ENCODE measurements at places on chromosomes 2 and 18.
A peak's percentile ranks its signal among the peaks of the same experiment; 100 is the strongest.

GRCh38 chr18:13440277-13441248 lies 222.0 kb downstream of the LDLRAD4 start:
- no peak for DNase-seq

DNA sequence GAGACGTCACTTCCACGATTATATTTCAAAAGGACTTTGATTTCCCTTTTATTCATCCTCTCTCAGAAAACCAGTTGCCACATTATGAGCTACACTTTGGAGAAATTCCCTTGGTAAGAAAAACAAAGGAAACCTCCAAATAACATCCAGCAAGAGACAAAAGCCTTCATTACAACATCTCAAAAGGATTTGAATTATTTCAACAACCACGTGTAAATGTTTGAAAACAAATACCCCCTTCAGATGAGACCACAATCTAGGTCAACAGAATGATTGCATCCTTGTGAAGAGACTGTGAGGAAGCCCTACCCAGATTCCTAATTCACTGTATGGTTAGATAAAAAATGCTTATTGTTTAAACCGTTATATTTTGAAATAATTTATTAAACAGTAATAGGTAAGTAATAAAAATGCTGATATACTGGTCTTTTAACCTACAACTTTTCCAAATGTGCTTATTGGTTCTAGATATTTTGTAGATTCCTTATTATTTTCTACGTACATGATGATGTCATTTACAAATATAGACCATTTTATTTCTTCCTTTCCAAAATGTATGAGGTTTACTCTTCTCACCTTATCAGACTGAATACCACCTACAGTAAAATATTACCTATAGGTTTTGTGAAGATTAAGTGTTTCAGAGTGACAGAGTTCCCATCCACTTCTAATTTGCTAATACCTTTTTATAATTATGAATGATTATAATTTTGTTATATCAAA lies 922.7 kb upstream of the CHAC2 start:
- DNase-seq = no peak

- no peak for DNase-seq
Observed at GRCh38 chr18:58359218-58359617, 269.7 kb downstream of the ALPK2 start.

DNA sequence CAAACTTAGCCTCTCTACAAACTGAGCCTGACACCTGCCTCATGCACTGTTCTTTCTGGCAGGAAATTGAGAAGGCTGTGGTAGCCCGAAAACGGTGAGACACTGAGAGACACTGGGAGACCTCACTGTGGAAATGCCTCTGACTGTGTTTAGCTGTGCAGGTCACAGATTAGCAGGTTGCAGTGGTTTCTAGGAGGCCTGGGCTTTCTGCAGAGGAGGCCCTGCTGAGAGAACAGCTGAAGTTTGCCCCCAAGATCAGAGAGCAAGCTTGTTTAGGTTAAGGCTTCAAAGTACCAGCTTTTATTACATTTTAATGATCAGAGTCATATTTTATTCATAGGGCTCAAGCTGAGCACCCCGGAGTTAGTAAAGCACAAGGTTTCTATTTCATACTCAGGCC lies 68.7 kb upstream of the LYPD6 start:
- no peak for DNase-seq

DNA sequence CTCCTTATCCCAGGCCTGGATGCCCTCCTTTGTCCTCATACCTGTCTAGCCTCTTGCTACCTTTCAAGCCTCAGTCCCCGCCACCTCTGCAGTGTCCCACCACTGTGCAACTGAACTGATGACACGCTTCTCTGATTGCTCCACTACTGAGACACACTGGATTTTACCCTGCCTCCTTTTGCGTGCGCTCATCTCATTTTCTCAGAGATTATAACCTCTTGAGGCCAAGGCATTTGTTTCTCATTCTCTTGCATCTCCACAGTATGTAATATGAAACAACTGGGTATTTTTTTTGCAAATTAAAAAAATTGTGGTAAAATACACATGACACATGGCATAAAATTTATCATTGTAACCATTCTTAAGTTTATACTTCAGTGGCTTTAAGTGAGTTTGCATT lies 95.4 kb downstream of the PRKCE start:
- DNase-seq = peak; percentile 67

GRCh38 chr2:33126552-33126951 lies 179.8 kb downstream of the LTBP1 start:
- DNase-seq = no peak

- no peak for DNase-seq
Observed at GRCh38 chr2:160791884-160792283, 298.3 kb upstream of the RBMS1 start.

DNA sequence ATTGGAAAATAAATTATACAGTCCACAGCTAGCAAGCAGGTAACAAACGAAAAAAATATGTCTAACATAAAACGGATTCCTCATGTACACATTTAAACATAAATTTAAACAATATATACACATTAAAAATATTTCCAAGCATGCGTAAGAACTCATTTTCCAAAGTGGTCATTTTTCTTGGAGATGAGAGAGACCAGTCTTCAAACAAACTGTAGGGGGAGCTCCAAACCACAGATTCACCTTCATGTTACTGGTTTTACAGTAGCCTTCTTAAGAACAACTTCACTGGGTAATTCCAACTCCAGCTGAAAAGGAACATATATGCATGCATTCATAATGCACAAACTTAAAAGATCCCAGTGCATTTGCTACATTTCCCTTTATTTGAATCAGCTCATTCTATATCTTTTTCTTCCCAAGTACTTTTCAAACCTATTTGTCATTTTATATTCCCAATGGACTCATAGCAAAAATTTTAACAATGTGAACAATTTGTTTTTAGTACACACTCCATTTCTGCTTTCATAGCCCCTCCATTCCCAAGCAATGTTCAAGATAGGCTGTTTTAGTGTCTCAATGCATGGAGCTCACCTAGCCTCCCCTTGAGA lies 4.7 kb upstream of the STAMBP start:
- peak; percentile 77 for DNase-seq

- DNase-seq = peak; percentile 53
Observed at GRCh38 chr2:196252408-196253115, 81.2 kb upstream of the STK17B start.

DNA sequence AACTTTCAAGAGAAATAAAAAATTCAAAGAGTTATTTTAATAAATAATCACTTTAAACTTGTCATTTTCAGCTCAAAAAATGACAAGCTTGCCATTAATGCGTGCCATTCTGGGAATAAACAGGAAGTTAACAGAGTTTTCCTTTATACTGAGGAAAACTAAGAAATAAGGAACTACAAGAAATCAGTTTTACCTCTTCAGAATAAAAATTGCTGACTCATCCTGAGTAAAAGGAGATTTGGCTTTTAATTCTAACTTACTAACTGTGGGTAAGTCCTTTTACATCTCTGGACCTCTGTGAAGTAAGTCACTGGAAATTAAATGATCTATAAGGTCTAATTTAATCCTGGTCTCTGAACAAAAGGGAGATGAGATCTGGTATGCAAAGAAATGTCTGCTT lies 16.1 kb downstream of the CEBPZ start:
- DNase-seq = no peak

DNA sequence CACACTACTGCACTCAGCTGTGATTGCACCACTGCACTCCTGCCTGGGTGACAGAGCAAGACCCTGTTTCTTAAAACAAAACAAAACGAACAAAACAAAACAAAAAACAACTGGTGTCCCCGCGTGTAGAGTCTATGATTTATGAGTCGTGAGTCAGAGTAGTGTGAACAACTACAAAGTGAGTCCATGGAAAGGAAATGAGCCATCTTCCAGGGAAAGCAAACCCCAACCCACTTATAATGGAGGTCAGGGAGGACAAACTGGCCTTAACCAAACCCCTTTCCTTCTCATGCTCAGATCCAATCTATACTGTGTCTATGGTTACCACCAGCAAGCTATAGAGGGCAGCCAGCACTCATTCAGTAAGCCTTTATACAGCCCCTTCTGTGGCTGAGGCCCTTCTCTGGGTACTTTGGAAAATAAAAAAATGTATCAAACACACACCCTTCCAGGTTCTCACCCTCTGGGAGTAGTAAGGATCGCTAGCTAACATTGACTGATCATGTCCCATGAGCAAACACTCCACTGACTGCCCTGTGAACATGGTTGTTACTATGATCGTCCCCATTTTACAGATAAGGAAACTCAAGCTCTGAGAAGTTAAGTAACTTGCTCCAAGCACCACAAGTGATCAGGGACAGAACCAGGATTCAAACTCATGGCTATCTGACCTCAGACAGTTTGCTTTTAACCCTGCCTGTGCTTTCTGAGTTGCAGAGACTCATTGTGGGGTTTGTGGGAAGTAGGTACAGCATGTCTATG lies 24.7 kb upstream of the COLEC12 start:
- peak; percentile 87 for DNase-seq

DNA sequence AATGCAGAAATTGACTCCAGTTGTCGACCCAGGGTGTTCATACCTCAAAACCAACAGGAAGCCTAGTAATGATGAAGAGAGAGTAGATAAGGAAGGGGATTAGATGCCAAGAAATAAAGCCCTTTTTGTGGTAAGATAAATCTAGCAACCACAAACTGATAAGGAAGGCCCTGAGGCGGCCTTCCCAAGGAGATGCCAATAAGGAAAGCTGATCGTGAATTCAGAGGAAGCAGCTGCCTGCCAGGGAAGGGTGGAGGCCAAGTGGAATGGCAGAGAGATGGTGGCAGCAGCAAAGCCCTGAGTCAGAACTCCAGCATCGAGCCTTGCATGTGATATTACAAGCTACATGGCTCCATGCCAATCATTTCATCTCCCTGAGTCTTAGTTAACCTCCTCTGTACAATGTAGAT lies 126.3 kb downstream of the IRS1 start:
- DNase-seq = peak; percentile 81

GRCh38 chr2:102795641-102796040 lies 33.8 kb downstream of the TMEM182 start:
- no peak for DNase-seq

- peak; percentile 37 for DNase-seq
Observed at GRCh38 chr2:101500180-101500579, 25.3 kb upstream of the RFX8 start.

- no peak for DNase-seq
Observed at GRCh38 chr2:204346906-204347305, 198.4 kb upstream of the PARD3B start.

- DNase-seq = peak; percentile 63
Observed at GRCh38 chr18:59659508-59660170, 37.6 kb downstream of the CCBE1 start.
